ENCODE measurements at places on chromosomes 6 and 20.

DNA sequence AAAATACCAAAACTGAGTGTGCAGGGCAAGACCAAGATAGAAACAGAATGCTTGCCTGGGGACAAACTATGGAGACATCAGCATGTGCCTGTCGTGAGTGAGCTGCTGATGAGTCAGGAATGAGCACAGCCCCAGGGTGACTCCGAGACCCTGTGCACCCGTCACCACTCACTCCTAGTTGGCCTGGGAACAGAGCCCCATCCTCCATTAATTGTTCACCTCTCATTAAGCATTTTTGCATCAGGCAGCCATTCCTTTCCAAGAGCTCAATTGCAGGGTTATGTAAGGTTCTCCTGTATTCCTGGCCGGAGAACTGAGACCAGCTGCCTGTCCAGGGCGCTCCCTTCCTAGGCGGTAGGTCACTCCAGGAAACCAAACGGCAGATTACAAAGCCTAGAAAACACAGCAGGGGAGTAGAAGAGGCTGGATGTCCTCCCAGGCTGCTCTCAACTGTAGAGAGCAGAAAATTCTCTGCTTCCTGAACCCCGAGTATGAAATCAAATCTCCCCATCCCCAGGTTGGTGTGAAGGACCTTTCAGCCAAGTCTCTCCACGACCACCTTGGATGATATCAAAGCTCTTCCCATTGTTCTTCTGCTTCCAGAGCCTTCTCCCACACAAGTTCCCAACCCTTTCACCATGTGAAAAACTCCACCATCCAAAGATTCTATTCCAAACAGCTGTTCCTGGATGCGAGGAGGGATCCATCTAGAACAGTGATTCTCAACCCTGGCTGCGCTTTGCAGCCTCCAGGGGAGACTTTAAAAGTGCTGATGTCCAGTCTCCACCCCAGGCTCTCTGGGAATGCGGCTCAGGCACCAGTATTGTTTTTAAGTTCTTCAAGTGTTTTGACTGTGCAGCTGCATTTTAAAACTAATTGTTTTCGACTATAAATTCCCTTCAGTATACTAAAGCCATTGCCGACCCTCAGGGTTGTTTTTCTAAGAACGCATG, 532.6 kb upstream of the JARID2 start:
- no peak for DNase-seq

DNA sequence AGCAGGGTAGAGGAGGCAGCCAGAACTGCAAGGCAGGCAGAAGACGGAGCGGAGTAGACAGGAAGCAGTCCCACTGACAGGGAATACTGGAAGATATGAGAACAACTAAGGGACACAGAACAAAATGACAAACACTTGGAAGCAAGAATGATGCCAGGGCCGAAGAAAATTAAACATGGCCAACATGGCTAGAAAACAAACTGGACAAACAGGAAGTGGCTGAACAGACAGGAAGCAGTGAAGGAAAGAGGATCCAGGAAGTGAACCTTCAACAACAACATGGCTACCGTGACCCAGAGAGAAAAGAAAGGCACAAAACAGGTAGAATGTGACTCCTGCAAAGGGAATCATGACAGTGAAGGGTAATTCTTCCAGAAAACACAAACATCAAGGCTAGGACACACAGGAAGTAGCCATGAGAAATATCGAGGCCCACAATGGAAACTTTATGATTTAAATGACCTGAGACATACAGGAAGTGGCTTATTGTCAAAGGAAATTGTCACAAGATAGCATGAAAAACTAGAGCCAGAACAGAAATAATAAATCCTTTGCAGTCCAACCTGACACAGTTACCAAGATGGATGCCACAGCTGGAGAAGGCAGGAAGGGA, 9.1 kb downstream of the COL11A2 start:
- DNase-seq: no peak

DNA sequence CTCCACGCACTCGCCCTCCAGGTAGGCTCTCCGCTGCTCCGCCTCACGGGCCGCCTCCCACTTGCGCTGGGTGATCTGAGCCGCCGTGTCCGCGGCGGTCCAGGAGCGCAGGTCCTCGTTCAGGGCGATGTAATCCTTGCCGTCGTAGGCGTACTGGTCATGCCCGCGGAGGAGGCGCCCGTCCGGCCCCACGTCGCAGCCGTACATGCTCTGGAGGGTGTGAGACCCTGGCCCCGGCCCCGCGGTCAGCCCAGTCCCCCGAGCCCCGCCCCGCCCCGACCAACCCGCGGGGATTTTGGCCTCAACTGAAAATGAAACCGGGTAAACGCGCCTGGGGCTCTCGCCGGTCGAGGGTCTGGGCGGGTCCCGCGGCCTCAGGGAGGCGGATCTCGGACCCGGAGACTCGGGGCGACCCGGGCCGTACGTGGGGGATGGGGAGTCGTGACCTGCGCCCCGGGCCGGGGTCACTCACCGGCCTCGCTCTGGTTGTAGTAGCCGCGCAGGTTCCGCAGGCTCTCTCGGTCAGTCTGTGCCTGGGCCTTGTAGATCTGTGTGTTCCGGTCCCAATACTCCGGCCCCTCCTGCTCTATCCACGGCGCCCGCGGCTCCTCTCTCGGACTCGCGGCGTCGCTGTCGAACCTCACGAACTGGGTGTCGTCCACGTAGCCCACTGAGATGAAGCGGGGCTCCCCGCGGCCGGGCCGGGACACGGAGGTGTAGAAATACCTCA, 598 bp downstream of the HLA-B start:
- no peak for DNase-seq

DNA sequence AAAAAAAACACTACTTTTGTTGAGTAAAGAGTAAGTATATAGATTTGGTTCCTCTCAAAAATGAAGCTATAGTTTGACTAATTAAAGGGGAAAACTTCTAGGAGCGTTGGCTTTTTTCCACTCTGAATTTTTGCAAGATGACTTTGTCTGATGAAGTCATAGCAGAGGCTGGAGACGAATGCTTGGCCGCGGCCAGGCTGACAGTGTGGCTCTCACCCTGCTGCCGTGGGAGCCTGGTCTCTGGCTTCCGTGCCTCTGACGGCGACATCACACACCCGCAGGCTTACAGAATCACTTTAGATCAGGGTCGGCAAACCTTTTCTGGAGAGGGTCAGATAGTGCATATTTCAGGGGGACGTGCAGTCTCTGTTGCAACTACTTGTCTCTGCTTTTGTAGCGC, 145.0 kb downstream of the PHACTR3 start:
- DNase-seq: no peak

DNA sequence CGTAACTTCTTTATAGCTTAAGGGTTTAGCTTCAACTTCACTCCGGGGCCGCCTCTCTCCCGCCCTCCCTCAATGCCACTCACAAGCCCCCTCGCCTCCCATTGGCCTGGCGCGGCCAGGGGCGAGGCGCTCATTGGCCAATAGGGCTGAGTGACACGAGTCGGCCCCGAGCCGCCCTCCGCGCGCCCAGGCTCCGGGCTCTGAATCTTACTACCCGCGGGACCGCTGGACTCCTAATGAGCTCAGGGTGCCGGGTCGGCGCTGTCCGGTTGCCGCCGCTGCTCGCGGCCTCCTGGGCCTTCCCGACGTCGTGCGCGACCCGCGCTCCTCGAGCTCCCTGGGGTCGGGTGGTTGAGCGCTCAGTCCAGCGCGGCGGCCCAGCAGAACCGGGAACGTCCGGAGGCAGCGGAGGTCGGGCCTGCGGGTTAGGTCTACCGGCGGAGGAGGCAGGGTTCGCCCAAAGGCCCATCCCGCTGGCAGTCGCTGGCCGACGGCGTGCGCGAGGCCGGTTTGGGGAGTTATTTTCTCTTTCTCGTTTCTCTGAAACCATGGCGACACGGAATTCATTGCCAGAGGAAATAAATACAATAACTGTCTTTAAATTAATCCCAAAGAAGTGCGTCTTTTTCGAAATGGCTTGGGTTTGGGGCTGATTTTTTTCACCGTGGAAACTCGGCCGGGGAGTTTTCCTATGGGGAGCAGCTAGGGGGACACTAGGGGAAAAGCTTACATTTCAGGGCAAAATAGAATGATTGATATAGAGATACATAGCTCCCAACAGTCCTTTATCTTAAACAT, at the start of gene SIM1:
TSS of gene SIM1 (minus strand) at position 19 of the 798 bp plus-strand sequence. CDS start 1,453 bp downstream, outside the sequence.
- DNase-seq: peak; percentile 84

DNA sequence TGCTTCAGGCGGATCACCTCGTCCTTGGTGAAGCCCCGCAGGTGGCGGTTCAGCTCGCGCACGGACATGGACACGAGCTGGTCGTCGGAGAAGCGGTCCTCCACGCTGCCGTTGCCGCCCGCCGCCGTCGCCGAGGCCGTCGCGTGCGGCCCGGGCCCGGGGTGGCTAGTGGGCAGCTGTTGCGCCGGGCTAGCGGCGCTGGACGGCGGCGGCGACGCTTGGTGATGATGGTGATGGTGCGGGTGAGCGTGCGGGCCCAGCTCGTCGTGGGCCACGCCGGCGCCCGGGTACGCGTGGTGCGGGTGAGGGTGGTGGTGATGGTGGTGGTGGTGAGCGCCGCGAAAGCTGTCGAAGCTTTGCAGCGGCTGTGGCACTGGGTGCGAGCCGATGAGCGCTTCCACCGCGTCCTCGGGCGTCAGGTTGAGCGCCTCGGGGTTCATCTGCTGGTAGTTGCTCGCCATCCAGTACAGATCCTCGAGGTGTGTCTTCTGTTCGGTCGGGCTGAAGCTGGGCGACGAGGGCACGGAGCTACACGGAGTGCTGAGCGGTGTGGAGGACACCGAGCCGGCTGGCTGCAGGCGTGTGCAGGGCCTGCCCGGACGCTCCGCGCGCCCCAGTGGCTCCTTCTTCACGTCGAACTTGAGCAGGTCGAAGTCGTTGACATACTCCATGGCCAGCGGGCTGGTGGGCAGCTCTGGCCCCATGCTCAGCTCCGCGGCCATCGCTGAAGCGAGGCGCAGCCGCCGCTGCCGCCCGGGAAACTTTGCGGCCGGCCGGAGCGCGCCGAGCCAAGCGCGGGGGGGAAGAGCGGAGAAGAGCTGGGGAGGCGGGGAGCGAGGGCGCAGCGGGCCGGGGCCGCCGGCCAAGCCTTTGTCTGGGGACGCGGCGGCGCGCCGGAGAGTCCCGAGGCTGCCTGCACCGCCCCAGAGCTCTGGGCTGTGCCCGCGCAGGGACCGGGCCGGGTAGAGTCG, 622 bp downstream of the MAFB start:
- no peak for DNase-seq

GRCh38 chr20:32685541-32686529, 12.1 kb upstream of the C20orf203 start:
- DNase-seq: no peak

- DNase-seq: peak; percentile 75
These were observed 771 bp downstream of the ARFRP1 start for GRCh38 chr20:63706852-63707557.

DNA sequence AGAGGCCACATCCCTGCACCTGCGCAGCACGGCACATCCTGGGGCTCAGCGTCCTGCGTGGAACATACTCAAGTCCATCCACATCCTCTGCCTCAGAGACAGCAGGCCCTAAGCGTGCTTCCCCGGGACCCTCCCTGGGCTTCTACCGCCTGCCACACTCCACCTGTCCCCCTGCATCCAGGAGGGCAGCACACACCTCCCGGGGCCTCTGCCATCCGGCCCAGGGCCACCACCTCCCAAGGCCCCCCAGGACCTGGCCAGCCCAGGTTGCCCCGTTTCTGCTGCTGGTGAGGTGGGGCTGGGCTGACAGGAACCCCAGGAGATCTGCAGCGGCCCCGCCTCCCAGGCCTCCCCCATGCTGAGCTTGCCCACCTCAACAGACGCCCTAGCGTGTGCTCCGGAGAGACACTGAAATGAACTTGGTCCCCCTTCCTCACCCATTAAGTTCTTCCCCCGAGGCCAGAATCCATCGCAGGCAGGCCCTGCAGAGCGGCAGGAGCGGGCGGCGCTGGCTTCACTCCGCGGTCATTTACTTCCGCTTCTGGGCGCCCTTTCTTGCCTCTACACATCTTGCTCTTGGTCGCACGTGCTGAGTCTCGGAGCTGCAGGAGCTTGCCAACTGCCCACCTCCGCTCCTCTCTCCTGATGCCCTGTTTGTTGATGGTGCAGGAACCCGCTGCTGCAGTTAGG, 235.3 kb downstream of the TAF4 start:
- DNase-seq: no peak

GRCh38 chr6:157647261-157647915, 175.7 kb upstream of the SNX9 start:
- no peak for DNase-seq

DNA sequence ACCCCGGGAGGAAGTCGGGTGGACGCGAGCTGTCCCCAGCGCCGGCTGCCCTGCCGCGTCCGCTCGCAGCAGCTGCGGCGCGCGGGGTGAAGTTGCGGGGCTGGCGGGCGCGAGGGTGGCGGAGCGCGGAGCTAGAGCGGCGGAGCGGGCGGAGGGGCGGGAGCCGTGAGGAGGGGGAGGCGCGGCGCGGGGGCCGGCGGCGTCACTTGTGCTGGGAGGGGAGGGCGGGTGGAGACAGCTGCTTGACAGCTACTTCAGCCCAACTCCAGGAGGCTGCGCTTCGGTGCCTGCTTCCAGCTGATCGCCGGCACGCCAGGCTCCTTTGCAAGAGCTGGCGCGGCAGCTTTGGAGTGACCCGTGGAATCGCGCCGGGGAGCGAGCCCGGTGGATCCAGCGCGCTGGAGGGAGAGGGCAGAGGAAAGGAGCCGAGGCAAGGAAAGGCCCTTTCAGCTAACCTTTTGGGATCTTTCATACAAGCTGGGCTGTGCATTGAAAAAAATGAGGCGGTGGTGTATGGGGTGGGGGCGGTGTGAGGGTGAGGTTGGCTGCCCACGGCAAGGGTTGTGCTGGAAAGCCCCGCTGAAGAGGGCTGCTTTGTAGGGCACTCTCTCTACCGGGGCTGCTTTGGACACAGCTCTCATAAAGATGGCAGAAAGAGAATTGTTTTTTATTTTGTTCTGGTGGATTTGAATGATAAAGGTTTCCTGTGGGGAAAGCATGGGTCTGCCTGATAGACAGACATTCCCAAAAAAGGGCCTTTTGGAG, 24.6 kb downstream of the RIPOR2 start:
- peak; percentile 75 for DNase-seq

- DNase-seq: no peak
These were observed 176.4 kb upstream of the BMP2 start for GRCh38 chr20:6590891-6591637.

GRCh38 chr6:43671011-43671800, 16.4 kb downstream of the MRPS18A start:
- DNase-seq: no peak

- DNase-seq: no peak
These were observed 12.5 kb downstream of the PLCB1 start for GRCh38 chr20:8144282-8145245.

GRCh38 chr6:11798538-11798937, 19.9 kb upstream of the ADTRP start:
- DNase-seq: no peak

- no peak for DNase-seq
These were observed 140.3 kb downstream of the COL12A1 start for GRCh38 chr6:75065523-75065922.

DNA sequence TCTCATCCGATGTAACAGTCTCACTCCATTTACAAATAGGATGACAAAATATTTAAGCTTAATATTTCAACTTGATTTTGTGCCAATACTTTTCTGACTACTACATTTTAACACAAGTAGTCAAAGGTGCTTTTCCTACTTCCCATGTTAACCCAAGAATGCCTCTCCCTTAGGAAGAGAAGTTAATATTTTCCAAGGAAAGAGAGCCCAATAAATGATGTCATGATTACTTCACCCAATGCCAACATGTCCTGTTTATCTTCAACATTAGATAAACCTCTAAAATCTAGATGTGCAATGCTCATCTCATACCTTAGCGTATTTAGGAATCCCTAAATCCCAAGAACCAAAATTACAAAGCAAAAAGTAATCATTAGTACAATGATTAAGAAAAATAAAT, 156.7 kb upstream of the TENT5A start:
- DNase-seq: no peak

GRCh38 chr20:62696989-62697388, 11.6 kb upstream of the NTSR1 start:
- DNase-seq: no peak

Measured in type B pancreatic cell (in vitro differentiated cells).